ENCODE measurements at places on chromosomes 5 and 9.

- no peak for DNase-seq
Measured at GRCh38 chr9:131612851-131613250, 67.5 kb downstream of the PRRT1B start.

- DNase-seq = no peak
Measured at GRCh38 chr9:73231203-73231602, 79.5 kb downstream of the ANXA1 start.

DNA sequence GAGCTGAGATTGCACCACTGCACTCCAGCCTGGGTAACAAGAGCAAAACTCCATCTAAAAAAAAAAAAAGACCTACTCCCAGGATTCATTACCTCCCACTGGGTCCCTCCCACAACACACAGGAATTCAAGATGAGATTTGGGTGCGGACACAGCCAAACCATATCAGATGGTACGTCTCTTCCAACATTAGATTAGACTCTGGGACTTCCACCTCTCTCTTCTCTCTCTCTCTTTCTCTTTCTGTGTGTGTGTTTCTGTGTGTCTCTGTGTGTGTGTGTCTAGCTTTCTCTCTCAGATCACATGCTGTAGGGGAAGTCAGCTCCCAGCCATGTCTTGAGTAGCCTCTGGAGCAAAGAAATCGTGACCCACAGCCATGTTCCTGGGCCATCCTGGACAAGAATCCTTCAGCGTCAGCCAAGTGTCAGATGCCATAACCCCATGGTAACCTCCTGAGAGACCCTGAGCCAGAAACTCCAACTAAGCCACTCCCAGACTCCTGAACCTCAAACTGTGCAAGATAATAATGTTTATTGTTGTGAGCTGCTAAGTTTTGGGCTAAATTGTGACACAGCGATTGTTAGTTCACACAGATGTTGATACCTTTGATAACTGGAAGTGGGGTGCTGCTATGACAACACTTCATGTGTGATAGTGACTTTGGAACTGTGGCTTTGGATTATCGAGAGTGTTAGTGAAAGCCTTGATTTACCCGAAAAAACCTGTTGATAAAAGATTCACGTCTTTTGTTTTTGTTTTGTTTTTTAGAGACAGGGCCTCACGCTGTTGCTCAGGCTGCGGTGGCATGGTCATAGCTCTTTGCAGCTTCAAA lies 4.1 kb upstream of the CMBL start:
- DNase-seq = no peak

DNA sequence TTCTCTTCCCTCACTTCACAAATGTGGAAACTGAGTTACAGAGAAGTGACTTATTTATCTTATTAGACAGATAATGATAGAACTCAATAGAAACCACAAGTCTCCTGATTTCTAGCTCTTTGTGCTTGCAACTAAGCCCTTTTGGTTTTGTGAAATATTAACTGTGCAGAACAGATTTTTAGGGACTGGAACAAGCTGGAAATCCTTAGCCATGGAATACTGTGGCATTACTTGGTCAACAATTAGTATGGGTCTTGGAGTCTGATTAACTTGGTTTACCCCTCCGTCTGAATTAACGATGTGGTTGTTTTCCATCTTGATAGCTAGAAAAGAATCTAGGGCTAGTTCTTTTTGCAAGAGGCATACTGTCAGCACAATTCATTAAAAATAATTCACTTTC lies 584 bp upstream of the KLF9 start:
- DNase-seq = no peak

DNA sequence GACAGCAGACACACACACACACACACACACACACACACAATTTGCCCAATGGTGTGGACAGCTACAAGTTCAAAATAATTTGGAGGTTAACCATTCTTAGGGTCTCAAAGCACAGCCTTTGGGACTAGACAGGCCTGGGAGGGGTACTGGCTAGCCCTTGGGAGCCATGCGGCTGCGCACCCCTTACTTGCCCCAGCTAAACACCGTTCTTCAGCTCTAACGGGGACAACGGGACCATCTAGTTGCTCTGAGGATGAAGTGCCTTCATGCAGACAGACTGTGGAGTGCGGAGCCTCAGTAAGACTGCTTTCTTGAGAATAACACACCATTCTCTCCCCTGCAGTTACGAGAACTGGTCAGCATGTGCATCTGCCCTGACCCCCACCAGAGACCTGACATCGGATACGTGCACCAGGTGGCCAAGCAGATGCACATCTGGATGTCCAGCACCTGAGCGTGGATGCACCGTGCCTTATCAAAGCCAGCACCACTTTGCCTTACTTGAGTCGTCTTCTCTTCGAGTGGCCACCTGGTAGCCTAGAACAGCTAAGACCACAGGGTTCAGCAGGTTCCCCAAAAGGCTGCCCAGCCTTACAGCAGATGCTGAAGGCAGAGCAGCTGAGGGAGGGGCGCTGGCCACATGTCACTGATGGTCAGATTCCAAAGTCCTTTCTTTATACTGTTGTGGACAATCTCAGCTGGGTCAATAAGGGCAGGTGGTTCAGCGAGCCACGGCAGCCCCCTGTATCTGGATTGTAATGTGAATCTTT lies 64.6 kb downstream of the PSMB7 start:
- DNase-seq = no peak

DNA sequence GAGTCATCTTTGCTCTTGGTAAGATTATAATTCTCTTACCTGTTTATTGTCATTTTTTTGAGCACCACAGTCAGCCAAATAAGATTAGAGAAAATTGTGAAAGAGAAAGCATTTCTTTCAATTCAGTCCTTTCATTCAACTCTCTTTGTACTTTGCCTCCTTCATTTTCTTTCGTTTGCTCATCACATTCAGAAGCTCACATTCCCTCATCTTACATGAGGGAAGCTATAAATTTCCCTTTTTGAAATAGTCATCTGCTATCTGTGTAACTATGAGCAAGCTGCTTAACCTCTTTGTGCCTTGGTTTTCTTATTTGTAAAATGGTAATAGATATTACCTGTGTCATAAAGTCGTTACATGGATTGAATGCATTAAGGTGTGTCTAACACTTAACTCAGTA lies 41.4 kb downstream of the PAM start:
- DNase-seq = no peak

GRCh38 chr5:92460505-92460904 lies 1077.4 kb upstream of the ARRDC3 start:
- DNase-seq = no peak

All from GOT3 (cell line).